Head of caudate nucleus (tissue), 42 donors: ENCODE measurements at places on chromosomes 5 and 9.

DNA sequence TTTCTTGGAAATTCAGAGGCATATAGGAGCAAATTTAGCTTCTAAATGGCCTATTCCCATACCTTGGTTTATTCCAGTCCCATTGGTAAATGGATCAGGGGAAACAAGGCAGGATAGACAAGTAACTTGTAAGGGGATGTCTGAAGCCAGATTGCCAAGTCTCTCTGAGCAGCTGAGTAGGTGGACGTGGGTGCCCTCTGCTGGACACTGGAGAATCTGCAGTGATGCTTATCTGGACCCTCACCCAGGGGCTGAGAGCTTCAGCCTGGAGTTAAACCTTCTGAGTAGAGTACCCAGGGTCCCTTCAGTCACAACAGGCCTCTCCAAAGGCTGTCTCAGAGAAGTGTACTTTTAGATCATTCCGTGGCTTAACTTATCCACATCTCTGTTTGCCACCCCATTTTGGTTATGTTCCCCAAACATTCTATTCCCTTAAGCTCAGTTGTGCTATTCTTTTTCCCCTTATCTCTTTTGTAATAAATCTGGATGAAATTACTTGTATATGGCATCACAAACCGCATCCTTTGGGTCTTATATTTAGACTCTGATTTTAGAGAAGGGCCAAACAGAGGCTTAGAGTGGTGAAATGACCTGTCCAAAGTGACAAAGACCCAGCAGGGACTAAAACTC, 218.3 kb upstream of the GLRA1 start:
- DNase-seq, result peak; percentile 61

GRCh38 chr9:95025213-95026147, 292.0 kb downstream of the FANCC start:
- DNase-seq, result peak; percentile 69

DNA sequence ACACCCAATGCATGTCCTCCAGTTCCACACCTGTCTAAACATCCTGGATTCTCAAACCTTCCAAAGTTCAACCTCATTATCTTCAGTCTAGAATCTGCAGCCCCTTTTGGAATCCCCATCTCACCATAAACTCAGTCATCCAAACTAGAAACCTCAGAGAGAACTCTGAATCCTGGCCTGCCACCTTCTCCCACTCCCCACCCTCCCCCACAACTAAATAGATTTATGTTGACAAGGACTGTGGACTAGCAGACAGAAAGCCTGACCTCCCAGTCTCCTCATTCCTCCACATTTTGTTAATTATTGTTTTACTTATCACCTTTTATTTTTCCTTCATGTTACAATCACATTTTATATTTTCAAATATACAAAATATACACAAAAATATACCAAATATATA, 76.6 kb downstream of the MEF2C start:
- DNase-seq, result no peak

DNA sequence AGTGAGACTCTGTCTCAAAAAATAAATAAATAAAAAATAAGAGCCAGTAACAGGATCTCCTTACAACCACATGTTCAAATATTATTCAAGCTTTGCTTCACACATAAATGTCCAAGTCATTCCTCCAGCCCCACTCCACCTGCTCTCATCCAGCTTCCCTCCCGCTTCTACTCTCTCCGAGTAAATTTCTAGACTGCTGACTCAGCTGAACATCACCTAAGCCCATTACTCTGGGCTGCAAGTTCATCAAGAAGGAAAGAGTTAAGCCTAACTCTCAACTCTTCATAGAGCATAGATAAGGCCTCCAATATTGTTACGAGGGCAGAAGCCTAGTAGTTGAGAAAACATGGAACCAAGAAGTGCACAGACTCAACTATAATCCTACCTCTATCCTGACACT, 300.2 kb downstream of the FBXL17 start:
- DNase-seq, result no peak

GRCh38 chr5:367358-368130, 46.0 kb downstream of the AHRR start:
- DNase-seq, result peak; percentile 2

GRCh38 chr9:130185490-130186031, 13.4 kb downstream of the NCS1 start:
- DNase-seq, result no peak

DNA sequence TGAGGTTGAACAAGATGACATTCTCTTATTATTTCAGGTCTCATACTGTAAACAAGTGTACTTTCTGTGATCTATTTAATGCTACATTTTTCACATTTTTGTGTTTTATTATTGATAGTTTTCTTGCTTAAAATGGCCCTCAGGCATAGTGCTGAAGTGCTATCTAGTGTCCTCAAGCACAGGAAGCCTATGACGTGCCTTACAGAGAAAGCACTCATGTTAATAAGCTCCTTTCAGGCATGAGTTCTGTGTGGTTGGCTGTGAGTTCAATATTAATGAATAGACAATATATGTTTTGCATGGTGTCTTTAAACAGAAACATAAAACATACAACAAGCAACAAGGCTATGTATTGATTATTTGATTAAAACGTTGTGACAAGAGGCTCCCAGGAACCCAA, 450.1 kb downstream of the PLK2 start:
- DNase-seq, result no peak

DNA sequence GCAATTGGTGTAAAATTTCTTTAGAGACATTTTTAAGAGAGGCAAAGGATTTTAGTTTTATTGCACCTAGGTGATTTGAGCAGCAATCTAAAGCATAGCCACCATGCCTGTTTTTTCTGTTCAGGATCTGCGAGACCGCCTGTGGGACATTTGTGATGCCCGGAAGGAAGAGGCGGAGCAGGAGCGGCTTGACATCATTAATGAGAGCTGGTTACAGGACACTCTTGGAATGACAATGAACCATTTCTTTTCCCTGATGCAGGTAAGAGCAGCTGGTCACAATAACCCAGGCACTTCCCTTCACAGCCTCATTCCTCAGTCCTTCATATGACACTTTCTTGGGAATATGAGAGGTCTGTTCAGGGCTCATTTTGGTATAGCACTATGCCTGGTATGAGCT, 103.2 kb upstream of the IL7R start:
- no peak for DNase-seq

GRCh38 chr9:98154678-98155077, 35.7 kb upstream of the TRIM14 start:
- DNase-seq, result no peak

DNA sequence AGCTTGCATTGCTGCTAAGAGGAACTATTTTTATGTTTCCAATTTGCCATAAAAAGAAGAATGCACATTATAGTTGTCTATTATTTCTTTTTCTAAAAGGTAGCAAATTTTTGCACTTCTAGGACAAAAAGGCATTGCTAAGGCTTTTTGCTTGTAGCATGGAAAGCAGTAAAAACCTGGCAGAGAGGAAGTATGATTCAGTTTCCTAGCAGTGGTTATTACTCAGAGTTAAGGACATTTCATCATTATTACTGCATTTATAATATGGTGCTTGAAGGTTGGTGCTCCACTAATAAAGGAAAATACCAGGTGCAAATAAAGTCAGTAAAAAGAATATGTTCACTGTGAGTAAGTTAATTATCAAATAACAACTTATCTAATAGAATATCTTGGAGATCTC, 179.8 kb upstream of the PLPPR1 start:
- DNase-seq, result no peak

- DNase-seq, result no peak
Measured at GRCh38 chr5:179287071-179287470, 58.2 kb downstream of the ADAMTS2 start.

GRCh38 chr9:134171316-134172197, 7.2 kb upstream of the RNU6ATAC start:
- no peak for DNase-seq

DNA sequence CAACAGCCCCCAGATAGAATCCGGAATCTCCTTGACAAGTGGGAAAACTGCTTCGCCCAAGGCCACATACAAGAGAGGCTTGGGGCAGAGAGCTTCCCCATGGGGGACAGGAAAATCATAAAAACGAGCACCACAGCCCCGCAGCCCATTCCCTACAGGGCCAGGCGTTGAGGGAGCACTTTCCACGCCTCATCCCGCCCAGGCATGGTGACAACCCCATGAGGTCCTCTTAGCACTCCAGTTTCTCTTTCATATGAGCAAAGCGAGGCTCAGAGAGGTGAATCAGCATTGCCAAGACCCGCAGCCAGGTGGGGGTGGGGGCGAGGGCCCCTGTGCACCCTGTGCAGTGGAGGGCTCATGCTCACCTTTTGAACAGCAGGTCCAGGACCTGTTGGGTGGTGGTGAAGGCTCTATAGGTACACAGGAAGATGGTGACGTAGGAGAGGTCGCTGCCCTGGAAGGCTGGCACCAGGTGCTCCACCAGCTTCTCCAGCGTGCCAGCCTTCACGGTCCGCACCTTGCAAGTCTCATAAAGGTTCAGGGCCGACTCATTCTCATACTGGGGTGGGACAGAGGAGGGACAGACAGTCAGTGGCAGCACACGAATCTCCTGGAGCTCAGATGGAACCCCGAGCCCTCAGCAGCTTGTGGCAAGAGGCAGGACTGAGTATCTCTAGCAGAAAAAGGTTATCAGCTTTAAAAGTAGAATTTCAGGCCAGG, 10.9 kb downstream of the RALGDS start:
- no peak for DNase-seq

- DNase-seq, result no peak
Measured at GRCh38 chr9:37184905-37185867, 64.8 kb downstream of the ZCCHC7 start.

DNA sequence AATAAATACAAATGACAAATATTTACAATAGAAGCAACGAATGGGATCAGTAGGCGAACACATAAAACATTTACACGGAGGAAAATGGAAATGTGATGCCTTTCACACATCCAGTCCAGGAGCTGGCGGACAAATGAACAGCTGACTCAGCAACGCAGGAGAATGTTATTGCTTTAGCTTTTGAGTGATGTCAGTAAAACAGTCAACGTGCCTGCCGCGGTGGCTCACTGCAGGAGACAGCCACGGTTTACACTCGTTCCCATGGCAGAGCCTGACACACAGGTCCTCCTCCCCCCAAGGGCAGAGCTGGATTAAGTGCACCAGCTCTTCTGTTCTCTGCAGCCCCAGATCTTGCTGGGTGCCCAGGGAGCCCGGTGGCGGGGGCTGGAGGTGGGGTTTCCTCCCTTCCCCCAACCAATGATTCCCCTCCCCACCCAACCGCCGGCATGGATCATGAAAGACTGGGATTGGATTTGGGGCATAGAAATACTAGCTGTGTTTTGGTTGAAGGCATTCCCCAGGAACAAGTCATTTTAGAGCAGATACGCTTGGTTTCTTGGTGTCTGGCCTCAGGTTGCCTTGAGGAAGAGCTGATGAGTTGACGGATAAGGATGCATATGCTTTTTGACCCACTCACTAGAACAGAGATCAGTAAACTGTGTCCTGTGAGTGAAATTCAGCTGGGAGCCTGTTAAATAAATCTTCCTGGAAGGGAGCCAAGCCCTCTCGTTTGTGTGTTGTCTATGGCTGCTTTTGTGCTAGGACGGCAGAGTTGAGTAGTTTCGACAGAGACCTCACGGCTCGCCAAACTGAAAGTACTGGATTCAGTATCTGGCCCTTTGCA, 12.5 kb downstream of the STC2 start:
- no peak for DNase-seq

GRCh38 chr5:60649288-60649917, 50.6 kb downstream of the DEPDC1B start:
- no peak for DNase-seq

GRCh38 chr5:139306628-139307379, 13.3 kb downstream of the MATR3 start:
- no peak for DNase-seq

- DNase-seq, result no peak
Measured at GRCh38 chr9:74533253-74533652, 36.1 kb downstream of the RORB start.

GRCh38 chr9:93354451-93354850, 97.0 kb upstream of the FAM120A start:
- no peak for DNase-seq

DNA sequence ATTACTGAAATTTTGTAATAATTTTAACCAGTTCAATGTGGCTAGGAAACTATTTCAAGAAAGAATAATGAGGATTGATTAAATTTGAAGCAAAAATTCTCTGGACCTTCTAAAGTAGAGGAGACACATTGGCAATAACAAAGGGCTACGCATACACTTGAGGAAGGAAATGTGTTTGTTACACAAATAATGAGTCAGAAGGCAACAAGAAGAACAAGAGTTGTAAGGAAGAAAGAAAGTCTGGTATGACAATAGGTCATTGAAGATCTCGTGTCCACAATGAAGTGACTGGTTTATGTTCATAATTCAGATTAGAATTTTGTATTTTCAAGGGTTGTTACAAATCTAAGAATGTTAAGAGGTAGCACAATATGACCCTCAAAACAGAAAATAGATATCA, 25.8 kb downstream of the ST8SIA4 start:
- no peak for DNase-seq
